Jurkat, Clone E6-1 (cell line): ENCODE measurements at places on chromosomes 16 and 17.

GRCh38 chr16:51682905-51683304 is 531.8 kb upstream of the SALL1 start:
- no peak for DNase-seq

DNA sequence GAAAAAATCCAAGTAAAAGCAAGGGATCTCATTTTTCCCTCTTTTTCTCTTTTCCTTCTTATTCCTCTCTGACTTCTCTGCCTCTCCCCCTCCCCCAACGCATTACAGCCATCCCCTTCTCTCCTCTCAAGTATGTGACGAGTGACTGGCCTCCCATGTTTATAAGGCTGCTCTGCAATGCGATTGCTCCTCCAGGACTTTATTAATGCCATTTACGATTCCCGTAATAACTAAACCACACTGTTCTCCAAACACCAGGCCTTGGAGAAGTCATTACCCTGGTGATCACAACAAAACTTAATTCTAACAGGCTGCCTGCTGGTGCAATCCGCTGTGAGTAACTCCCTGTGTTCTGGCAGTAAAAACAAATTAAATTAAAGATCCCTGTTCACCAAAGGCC is 88.8 kb downstream of the HS3ST3B1 start:
- no peak for DNase-seq

DNA sequence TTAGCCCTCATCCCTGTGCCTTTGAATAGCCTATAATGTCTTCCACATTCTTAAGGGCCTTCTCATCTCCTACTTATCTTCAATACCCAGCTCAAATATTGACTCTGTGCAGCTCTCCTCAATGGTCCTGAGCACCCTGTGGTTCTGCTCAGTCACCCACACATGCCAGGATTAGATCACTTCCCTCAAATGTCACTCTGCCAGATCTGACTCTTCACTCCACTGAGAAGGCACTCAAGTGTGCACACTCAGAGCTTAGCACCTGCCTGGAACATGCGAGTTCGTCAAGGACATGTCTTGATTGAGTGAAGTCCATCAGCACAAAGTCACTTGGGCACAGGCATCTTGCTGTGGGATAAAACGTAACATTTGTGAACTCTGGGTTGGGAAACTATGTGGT is 404.8 kb downstream of the CDH13 start:
- no peak for DNase-seq

DNA sequence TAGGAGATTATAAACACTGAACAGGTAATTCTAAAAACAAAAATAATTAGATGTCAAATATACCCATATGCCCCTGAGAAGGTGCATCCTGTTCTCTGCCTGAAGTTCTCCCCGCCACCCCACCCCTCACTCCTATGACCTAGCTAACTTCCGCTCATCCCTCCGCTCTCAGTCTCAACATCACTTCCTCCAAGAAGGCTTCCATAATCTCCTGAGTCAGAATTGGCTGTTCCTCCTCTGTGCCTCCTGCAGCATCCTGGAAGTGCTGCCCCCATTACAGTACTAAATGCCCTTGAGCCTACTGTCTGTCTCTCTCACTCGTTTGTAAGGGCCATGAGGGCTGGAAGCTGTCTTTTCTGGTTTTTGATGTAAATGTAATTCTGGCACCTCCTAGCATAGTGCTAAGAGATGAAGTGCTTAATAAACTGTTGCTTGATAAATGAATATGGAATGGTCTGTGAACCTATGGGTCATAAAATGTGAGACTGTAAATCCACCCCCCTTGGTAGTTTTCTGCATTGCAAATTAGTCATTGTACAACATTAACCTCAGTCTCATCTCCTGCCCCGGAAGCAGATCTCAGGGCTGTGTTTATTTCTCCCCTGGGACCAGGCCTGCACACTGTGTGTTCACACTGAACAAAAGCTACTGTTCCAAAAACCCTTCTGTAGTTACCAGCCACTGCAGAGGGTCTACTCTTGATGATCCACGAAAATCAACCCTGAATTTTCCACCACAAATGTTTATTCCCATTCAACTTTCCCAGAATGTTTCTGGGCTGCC is 3.9 kb upstream of the MYO1D start:
- DNase-seq = no peak

- peak; percentile 68 for DNase-seq
These were observed 6.9 kb upstream of the ABCA10 start for GRCh38 chr17:69235338-69236058.
